Activated gamma-delta T cell (primary cell): ENCODE measurements at places on chromosomes 2 and 18.

DNA sequence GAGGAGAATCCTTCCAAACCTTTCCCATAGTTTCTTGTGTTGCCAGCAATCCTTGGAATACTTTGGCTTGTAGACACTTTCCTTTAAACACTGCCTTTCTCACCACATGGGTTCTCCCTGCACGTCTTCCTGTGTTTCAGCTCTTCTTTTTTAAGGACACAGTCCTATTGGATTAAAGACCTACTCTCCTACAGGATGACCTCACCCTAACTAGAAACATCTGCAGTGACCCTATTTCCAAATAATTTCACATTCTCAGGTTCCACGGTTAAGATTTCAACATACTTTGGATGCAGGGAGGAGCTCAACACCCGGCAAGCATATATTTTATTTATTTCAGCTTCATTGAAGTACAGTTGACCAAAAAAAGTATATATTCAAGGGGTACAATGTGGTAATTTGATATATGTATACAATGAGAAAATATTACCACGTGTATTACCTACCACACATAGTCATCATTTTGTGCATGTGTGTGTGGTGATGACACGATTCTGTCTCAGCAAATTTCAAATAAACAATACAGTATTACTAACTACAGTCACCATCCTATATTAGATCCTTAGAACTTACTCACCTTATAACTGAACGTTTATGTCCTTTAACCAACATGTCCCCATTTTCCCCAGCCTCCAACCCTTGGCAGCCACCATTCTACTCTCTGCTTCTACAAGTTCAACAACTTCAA, 745.0 kb downstream of the CBLN2 start:
- no peak for DNase-seq

DNA sequence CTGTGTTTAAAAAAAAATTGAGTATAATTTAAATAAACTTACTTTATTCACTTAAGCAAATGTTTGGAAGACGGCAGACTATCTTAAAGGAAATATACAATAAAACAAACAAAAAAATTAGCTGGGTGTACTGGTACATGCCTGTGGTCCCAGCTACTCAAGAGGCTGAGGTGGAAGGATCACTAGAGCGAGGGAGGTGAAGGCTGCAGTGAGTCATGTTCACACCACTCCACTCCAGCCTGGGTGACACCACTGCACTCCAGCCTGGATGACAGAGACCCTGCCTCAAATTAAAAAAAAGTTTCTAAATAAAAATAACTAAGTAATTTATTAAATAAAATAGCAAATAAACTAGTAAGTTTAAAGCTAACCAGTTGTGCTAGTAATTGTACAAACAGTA, 7.5 kb downstream of the PUM2 start:
- DNase-seq = no peak

DNA sequence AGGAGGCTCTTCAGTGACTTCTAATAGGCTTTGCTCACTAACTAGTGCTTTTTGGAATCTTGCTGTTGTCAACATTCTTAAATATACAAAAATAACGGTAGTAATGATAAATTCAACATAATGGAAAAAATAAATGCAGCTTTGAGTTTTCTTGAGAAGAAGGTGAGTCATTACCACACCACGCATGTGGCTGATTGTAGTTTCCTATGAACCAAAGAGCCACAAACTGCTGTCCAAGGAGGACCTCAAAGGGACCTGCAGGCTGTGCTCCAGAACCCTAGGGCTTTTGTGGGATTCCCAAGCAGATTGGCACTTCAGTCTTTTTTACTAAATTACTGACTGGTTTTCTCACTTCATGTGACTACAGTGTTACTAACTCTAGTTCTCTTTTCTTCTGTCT, 66.7 kb downstream of the TPGS2 start:
- DNase-seq = no peak

DNA sequence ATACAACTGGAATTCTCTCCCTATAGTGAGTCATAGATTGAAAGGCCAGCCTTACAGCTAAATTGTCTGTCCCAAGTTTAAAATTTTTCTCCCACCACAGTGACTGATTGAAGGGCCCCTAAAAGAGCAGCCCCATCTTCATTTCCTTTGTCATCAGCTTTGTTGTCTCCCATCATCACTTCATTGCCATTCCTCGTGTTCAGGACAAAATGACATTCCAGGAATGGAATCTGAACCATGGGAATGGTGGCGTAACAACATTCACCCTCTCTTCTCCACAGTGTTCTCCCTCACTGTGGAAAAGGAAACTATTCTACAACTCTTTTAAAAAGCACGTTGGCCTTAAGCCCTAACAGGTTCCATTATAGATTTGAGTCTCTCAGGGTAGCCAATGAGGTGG, 52.1 kb downstream of the PSTPIP2 start:
- DNase-seq = no peak

- no peak for DNase-seq
These were observed 193.3 kb upstream of the AGAP1 start for GRCh38 chr2:235300368-235301201.

GRCh38 chr18:33735428-33735827, 157.4 kb downstream of the ASXL3 start:
- DNase-seq = no peak

DNA sequence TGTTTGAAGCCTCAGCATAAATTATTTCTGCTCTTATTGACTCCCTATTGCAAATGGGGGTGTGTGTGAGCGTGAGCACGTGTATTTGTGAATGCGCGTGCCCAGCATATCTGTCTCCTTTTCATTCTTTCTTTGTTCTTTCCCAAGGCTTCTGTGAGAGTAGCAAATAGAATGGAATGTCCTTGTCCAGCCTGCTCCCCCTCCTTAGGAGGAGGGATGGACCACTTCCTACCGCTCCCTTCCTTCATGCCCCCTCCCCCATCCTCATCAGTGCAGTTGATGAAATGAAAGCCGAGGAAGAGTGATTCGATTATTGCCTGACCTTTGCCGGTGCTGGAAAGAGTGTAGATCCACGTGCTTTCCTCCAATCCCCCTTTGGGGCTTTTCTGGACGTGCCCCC, 102.0 kb downstream of the CPO start:
- DNase-seq = no peak

- DNase-seq = no peak
These were observed 197.4 kb downstream of the NBAS start for GRCh38 chr2:15363734-15364133.
